Upper lobe of left lung (tissue), 6 donors: ENCODE measurements at places on chromosomes 1 and 21. TPM values are rescaled to one million over a fixed set of nuclear protein-coding genes. Genes with fewer than 3 reads are reported as not detected.

The SPTA1 gene
- total RNA-seq: 0.20 TPM

The CHIA gene
- 2.6 TPM for total RNA-seq

The UQCRHL gene
- total RNA-seq: 0.57 TPM

The SEMA4A gene
- 63.9 TPM for total RNA-seq

DNA sequence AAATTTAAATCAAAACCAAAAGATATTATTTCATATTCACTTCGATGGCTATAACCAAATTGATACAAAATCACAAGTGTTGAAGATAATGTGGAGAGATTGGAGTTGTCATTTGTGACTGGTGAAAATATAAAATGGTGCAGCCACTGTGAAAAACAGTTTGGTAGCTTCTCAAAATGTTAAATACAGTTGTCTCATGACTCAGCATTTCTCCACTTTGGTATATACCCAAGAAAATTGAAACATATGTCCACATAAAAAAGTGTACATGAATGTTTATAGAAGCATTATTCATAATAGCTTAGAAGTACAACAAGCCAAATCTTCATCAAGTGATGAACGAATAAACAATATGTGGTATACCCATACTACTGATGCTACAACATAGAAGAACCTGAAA is 318.5 kb downstream of the BRINP3 start:
- DNase-seq: no peak

GRCh38 chr1:47951026-47951425 is 46.2 kb downstream of the TRABD2B start:
- no peak for DNase-seq

The TTC24 gene
- not detected for total RNA-seq

The ATP1A4 gene
- total RNA-seq: not detected

DNA sequence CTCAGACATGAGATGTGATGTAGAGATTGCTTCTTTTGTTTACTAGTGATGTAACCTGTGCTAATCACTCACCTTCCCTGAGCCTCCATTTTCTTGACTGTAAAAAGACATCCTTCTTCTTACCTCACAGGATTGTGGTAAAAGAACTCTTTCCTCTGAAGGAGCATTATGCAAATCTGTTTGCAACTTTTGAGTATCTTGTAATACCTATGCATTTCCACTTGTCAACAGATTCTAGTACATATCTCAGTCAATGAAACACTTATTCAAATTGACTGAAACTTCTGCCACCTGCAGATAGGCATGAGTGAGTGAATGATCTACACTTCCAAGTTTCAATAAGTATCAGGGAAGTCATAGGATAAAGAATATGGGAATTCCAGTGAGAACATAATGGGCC is 174.7 kb downstream of the HHIPL2 start:
- no peak for DNase-seq

GRCh38 chr1:180271272-180272255 is 41.5 kb downstream of the LHX4 start:
- DNase-seq: no peak

DNA sequence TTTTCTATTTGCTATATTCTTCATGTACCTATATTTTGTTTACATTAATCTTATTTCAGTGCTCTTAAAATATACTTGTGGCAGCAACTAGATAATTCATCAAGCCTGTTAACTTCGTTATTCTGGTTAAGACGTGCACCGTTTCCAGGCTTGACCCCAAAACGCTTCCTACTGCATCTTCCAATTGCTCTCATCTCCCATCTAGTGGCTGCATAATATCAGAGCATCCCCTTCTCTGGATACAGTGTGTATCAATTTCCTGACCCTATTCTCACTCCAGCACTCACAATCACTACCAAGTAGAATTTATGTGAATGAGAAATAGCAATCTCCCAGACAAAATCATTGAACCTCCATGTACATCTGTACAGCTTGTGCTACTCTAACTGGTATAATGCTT is 1280.3 kb upstream of the B3GALT2 start:
- DNase-seq: no peak

DNA sequence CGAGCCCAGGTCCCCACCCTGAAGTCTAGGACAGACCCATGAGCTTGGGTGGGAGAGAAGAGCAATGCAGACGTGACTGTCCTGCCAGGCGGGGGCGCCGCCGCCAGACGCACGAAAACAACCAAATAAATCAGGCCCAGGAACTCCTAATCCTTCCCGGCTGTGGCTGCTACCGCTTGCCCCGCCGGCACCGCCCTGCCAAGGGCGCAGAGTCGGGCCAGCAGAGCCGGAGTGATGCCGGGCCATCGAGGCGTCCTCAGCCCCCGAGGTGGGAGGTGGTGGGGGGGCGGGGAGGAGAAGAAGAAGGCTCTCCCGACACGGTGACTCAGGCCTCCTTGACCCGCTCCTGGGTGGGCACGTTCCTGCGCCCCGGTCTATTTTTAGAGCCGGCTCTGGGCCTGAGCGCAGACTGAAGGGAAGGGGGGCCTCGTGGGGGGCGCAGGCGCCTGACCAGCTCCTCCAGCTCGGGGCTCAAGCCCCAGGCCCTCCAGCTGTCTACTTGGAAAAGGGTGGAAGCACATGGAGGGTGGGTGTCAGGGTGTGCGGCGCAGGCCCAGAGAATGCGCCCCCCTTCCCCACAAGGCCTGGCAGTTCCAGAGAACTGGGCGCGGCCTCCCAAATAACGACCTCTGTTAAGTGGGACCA is 10.7 kb upstream of the COL16A1 start:
- DNase-seq: peak; percentile 28

The CFHR3 gene
- total RNA-seq: 0.17 TPM
